ENCODE measurements at places on chromosomes 3 and 15. TPM values are rescaled to one million over a fixed set of nuclear protein-coding genes. Genes with fewer than 3 reads are reported as not detected.

Gene ST8SIA2
- total RNA-seq, result 0.53 TPM

Gene CASR
- not detected for total RNA-seq

Gene EPHB1
- not detected for total RNA-seq

Gene PAQR5
- 88.0 TPM for total RNA-seq

Gene SLC24A1
- 2.2 TPM for total RNA-seq
